ENCODE measurements at places on chromosomes 2 and 18. TPM values are rescaled to one million over a fixed set of nuclear protein-coding genes. Genes with fewer than 3 reads are reported as not detected.

Gene LRATD1
- 4.9 TPM for total RNA-seq

Gene STON1
- 35.1 TPM for total RNA-seq

DNA sequence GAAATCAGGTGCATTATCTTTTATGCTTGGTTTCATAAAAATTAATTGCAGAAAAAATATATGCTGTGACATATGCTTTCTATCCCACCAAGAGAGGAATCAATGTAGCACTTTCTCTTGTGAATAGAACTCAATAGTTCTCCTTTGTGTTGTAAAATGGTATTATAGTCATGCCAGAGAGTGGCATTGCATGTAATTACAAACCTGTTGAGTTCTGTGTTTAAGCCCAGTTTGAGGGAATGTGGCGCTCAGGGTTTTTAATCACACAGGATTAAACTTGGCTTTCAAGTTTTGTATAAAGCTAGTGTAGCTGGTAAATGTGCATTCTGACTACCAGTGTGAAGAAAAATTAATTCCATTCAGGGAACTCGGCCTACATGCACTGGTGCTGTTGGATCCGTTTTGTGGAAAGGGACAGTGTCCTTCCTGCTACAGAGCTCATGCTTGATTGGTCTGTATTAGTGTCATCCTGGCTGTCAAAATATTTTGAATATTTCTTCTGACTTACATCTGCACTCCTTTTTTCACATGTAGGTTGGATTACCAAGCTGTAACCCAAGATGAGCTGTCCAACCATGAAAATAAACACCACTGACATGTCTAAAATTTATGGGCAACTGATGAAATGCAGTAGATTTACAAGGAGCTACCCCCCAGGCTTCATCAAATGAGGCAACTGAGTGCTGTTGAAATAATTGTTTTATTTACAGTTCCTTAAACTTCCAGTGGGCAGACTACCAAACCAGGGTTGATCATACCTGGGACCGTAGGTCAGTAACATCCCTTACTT is 80.3 kb downstream of the SLC4A3 start:
- DNase-seq = no peak

GRCh38 chr18:12236934-12237832 is 17.0 kb upstream of the CIDEA start:
- peak; percentile 46 for DNase-seq

DNA sequence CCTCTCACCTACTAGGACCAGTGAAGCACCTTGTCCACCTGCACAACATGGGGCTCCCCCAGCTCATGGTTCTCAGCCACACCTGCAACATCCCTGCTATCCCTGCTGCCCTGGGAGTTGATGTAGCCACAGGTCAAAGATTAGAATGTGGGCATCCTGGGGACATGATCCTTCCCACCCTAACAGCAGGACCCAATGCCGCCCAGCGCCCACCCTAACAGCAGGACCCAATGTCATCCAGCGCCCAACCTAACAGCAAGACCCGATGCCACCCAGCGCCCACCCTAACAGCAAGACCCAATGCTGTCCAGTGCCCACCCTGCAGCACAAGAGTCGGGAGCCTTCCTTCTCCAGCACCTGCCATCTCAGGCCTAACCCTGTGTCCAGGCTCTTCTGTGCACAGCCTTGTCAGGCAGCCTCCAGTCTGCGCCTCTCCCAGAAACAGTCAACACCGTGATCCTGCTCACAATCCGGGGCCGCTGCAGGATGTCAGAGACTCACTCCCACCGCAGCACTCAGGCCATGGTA is 237.3 kb upstream of the SALL3 start:
- DNase-seq = no peak

DNA sequence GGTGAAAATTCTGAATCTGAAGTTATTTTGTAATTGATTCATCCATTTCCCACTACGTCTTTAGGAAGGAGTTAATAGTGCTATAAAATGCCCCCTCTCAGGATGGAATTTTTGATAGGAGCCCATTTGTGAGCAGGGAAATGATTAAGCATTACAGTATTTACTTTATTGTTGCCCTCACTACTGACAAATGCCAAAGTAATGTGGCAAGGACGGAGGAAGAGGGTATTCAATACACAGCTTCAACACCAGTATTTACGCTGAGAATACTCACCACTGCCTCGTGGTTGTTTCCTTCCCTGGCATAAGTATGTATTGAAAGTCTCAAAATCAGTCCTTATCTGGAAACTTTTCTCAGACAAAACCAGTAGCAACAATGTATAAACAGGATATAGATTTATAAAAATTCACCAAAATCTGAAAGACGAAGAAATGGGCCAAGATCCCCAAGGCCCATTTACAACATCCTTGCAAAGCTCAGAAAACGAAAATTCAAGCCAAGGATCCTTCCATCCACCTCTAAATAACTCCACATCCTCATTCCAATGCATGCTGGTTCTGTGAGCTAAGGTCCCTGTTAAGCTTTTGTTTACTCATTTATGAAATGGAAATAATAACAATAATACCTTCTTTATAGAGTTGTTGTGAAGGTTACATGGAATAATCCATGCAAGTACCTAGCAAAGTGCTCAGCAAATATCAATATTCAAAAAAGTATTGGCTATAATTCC is 29.3 kb downstream of the FEZ2 start:
- DNase-seq = no peak

Gene TTN
- total RNA-seq = 2.9 TPM

DNA sequence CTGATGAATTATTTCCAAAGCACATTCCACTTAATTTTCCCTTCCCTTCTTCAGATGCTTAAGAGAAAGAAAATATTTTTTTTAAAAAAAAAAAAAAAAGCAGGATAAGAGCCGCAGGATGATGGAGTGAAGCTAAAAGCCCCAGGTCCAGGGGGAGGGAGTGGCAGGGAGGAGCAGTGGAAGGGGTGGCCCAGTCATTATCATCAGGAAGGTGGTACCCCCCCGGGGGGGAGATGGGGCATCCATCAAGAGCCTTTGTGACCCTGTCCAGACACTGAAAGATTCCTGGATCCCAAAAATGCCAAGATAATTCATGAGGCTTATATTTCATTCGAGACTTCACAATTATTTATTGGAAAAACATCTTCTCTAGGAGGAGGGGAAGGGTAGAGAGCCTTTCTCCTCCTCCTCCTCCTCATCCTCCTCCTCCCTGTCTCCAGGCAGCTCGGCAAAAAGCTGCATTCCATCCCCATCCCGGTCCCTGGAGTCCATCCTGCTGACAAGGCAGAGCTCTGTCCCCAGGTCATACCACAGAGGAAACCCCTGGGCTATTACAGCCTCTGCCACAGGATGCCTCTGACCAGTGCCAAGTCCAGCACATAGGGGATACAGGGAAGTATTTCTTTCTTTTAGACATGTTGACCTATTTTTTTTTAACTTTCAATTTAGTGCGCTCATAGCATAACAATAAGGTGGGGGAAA is 125.3 kb downstream of the TWIST2 start:
- DNase-seq = no peak

DNA sequence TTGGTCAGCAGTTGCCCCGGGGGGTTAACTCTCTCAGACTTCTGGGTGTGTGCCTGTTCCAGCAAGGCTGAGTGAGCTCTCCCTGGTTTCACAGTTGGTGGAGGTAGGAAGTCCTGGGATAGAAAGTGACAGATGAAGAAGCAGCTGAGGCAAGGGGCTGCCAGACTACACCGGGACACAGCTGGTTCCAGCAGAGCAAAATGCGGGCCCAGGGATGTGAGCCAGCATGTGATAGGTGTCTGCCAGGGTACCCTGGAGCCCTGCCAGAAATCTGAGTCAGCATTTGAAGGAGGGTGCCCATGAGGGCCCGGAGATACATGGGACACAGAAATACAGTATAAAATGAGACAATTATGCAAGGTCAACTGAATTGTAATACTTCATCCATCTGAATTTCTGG is 79.3 kb upstream of the LGALSL start:
- no peak for DNase-seq

DNA sequence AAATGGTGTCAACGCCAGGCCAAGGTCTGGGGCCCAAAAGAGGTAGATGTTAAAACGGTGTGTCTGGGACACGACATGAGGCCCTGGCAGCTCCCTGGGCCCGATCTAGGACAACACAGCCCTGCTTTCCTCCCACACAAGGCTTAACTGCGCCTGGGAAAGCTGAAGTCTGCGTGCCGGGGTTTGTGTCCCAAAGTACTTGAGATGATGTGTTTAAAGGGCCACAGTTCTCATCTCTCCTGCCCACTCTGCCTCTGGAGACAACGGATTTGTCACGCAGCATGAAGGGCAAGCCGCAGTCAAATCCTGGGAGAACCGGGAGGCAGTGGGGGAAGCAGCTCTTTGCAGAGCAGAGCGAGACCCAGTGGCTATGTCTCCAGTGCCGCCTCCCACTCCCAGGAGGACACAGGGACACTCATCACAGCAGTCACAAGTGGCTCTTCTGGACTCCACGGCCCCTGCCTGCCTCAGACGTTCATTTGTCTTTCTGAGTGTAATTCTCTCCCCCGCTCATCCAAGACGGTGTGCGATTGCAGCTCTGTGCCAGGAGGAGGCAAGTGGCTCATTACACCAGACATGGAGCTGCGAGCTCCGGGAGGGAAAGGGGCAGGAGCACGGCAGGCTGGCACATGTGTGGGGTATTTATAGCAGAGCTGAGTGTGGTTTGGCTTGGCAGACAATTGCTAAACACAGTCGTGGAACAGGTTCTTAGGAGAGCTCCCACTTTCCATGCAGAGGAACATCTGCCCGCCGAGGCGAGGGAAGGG is 57.7 kb upstream of the SEMA4C start:
- DNase-seq = peak; percentile 77

DNA sequence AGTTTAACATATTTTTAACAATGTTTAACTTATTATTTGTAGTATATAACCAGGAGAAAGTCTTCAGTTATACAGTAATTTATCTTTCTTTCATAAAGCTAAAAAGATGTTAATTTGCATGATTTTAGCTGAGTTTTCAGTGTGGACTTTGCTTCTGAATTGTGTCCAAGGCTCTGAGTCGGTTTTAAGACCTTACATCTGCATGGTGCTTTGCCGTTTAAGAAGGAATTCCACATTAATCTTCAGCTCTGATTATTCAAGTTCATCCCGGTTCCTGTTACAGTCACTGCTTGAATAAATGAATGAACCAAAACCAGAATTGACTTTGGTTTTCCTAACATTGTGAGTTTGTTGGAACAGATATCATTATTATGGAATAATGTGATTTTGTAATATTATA is 419.7 kb upstream of the RGPD4 start:
- no peak for DNase-seq

GRCh38 chr2:36451512-36451911 is 95.9 kb downstream of the CRIM1 start:
- DNase-seq = no peak

DNA sequence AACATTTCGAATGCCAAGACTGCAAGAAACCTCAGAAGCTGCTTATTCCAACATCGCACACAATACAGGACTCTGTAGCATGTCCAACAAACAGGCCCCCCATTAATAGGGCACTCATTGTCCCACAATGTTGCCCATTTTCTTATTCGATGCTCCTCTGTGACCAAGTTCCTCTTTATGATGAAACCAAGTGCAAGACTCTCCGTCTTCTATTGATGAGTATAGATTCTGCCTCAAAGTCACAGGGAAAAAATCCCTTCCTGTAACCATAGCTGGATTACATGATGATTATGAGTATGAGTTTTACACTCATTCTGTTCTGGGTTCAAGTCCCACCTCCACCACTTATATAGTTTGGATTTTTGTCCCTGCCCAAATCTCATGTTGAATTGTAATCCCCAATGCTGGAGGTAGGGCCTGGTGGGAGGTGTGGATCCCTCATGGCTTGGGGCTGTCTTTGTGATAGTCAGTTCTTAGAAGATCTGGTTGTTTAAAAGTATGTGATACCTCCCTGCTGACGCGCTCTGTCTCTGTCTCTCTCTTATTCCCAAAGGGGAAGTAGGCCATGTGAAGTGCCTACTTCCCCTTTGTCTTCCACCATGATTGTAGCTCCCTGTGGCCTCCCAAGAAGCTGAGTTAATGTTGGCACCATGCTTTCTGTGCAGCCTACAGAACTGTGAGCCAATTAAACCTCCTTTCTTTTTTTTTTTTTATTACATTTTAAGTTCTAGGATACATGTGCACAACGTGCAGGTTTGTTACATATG is 148.7 kb downstream of the OSR1 start:
- DNase-seq = no peak

- no peak for DNase-seq
Observed at GRCh38 chr2:31945572-31945935, 65.3 kb downstream of the MEMO1 start.

Gene DCDC2C
- 0.33 TPM for total RNA-seq

Gene REG3A
- total RNA-seq = not detected

DNA sequence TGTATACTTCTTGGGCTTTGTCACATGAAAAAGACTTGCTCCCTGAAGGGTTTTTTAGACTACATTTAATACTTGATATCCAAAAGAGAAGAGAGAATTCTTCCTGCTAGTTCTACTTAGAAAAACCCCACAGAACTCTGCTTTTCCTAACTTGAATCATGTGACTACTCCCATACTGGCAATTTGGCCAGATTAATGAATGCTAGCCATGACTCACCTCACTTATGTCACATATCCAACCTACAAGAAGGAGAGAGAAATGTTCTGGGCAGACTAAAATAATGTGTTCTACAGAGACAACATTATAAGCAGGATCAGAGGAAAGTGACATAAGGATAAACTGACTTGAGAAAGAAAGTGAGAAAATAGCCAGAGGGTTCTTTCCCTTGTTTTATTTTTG is 249.3 kb upstream of the GULP1 start:
- no peak for DNase-seq

DNA sequence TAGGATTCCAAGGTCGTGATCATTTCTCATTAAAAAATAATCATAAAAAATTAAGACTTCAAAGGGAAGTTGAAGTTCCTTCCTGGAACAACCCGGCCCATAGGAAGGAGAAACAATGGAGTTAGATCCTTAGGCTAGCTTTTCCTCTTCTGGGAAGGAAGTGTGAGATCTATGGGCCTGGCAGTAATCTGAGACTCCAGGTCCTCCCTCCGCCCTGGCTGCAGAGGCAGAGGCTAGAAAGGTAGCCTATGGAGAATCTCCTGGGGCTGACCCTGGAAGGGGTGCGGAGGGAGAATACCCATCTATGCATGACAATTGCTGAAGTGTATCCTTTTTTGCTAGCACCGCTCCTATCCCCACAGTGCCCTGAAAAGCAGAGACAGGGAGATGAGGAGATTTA is 37.9 kb downstream of the TRIB2 start:
- no peak for DNase-seq

GRCh38 chr2:119756837-119757236 is 2.9 kb upstream of the PTPN4 start:
- DNase-seq = no peak
